Activated T-cell treated with anti-CD3 and anti-CD28 coated beads, Interleukin-2, amount 50 U/mL, for 72 hours (primary cell): ENCODE measurements at places on chromosomes 1 and 21. TPM values are rescaled to one million over a fixed set of nuclear protein-coding genes. Genes with fewer than 3 reads are reported as not detected.

GRCh38 chr1:6096243-6097116, 50.8 kb downstream of the KCNAB2 start:
- DNase-seq, result no peak
- no peak overlapping the region for H3K27ac ChIP-seq
- H3K4me1 ChIP-seq, result peaks cover 6% of the 10 kb centered on the region
- no peaks in the 10 kb centered on the region for H3K36me3 ChIP-seq

Gene GUK1
- 148 TPM for total RNA-seq

DNA sequence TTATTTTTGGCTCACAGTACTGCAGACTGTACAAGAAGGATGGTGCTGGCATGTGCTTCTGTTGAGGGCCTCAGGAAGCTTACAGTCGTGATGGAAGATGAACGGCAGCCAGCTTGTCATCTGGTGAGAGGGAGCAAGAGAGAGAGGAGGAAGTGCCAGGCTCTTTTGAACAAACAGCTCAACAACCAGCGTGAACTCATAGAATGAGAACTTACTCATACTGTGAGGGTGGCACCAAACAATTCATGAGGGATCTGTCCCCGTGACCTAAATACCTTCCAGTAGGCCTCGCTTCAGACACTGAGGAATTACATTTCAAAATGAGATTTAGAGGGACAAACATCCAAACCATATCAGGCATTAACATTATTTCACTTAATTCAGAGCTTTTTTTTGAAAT, 84.7 kb downstream of the PKN2 start:
- H3K4me1 ChIP-seq, result peaks cover 15% of the 10 kb centered on the region
- no peaks in the 10 kb centered on the region for H3K27me3 ChIP-seq
- H3K36me3 ChIP-seq, result peaks cover 4% of the 10 kb centered on the region
- no peak overlapping the region for H3K27ac ChIP-seq
- DNase-seq, result no peak

GRCh38 chr1:243725075-243725474, 125.0 kb downstream of the AKT3 start:
- H3K27me3 ChIP-seq, result no peaks in the 10 kb centered on the region
- no peak for DNase-seq
- no peak overlapping the region for H3K4me3 ChIP-seq
- peaks cover under 1% of the 10 kb centered on the region for H3K36me3 ChIP-seq

Gene ARTN
- total RNA-seq, result 1.9 TPM

- DNase-seq, result no peak
- H3K36me3 ChIP-seq, result no peaks in the 10 kb centered on the region
- H3K4me1 ChIP-seq, result no peaks in the 10 kb centered on the region
- H3K27me3 ChIP-seq, result no peaks in the 10 kb centered on the region
- no peak overlapping the region for H3K4me3 ChIP-seq
These were observed 338.8 kb downstream of the PLA2G4A start for GRCh38 chr1:187167555-187167954.
